ENCODE measurements at places on chromosomes 7 and 10.

DNA sequence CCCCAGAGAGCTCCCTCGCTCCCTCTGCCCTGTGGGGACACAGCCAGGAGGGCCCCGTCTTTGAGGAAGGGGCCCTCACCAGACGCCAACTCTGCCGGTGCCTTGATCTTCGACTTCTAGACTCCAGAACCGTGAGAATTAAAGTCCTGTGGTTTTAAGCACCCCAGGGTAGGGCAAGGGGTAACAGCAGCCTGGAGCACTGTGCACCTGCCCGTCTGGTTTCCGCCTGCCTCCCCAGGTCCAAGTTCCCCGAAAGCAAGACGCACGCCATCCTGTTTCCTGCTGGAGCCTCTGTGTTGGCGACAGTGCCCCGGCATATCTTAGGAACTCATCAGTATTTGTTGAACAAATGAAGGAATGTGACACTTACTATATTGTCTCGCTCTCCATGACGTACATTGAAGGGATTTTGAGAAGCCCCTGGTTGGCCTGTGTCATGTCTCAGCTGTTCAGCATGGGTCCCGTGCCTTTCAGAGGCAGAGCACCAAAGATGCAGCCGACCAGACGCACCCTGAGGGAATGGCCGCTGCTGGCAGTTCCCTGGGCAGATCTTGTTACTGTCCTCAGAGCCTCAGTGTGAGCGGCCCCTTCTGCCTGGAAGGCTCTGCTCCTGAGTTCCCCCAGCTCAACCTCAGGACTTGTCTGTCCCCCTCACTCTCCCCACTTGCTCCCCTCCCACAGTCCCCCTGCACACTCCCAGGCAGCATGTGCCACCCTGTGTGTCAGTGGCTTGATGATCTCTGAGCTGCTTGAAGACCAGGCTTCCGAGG is 226.2 kb downstream of the TCERG1L start:
- no peak for DNase-seq

DNA sequence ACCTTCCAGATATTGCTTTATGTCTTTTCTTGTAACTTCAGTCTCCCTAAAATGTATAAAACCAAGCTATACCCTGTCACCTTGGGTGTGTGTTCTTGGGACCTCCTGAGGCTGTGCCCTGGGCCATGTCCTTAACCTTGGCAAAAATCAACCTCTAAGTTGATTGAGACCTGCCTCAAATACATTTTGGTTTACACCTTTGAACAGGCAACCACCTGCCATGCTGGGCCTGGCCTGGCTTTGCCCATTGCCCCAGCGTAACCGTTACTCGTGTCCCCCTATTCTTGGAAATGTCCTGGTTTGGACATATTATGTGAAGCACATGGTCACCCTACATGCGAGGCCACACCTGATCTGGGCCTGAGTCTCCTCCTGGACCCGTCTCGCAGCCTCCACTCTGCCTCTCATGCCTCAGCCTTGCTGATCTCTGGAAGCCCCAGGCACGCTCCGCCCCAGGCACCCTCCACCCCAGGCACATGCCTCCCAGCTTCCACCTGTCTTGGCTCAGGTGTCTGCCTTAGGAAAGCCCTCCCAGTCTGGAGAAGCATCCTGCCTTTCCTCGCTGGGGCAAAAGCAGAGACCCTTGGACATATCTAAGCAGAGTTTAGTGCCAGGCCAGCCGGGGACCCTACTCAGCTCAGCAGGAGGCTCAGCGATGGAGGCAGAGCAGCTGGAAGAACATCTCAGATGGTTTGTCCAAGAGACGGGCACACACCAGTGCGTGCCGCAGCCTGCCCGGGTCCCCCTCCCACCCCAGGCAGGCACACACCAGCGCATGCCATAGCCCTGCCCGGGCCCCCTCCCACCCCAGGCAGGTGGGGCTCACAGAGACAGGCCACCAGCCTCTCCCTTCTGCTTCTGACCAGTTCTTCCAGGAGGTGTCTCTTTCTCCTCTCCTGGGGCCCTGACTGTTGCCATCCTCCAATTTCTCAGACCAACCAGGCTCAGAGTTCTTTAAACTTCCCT is 4.0 kb upstream of the VIPR2 start:
- DNase-seq: peak; percentile 34

DNA sequence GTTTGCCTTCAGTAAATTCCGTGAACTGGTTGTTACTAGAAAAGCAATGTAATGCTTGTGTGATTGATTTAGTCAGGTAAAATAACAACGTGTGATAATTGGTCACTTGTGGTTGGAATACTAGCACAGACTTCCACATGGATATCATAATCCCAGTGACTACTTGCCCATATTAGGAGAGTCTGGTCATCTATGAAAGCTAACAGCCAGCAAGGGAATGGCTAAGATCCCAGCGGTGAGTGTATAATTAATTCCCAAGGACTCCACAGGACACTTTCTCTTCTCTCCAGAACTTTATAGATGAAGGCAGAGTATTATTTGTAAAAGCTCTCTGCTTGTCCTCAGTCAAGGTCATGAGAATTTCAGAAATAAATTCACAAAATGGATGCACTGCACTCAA is 662.6 kb upstream of the TEX47 start:
- DNase-seq: no peak

DNA sequence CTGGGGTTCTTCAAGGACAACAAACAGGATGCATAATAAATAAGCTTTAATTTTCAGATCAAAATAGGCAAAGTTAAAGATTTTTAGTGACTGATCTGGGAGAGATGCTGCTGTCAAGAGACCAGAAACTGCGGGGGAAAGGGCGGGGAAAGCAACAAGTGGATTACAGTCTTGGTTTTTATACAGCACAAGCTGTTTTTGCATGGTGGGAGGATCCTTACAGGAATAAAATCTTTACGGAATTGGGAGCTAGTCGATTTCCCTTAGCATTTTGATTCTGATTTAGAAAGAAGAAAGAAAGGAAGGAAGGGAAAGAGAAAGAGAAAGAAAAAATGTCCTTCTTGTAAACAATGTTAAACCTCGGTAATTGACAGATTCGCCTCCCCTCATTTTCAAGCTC is 242.3 kb upstream of the SP8 start:
- no peak for DNase-seq

DNA sequence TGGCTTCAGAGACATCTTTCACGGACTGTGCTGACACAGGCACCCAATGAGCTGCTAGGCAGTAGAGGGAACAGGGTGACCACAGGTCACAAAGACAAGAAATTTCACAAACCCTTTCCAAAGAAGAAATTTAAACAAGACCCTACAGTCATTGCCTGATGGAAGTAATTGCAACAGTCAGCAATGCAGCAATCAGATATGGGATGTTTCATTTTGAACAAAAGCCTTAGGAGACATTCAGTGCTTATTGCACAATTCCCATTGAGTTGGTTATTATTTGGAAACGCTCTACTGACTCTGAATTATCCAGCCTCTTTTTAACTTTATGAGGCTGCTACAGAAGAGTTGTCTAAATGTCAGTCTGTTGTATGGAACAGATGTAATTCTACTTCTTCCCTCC is 85.5 kb downstream of the ETV1 start:
- DNase-seq: no peak

DNA sequence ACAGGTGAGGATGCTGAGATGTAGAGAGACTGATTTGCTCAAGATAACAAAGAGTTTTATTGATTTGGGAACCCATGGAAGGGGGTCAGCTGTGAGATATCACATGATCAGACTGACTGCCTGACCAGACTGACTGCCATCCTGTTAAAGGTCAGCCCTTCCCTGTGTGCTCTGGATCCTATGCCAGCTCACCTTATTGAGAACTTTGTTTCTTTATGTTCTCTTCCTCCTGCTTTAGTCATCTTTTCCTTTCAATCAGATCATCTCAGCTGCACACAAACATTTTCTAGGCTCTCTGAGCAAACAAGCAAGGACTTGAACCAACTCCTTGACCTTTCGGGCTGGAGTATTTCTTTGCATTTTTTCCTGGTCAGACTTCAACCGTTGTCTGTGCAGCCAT is 50.0 kb upstream of the MTPN start:
- no peak for DNase-seq

DNA sequence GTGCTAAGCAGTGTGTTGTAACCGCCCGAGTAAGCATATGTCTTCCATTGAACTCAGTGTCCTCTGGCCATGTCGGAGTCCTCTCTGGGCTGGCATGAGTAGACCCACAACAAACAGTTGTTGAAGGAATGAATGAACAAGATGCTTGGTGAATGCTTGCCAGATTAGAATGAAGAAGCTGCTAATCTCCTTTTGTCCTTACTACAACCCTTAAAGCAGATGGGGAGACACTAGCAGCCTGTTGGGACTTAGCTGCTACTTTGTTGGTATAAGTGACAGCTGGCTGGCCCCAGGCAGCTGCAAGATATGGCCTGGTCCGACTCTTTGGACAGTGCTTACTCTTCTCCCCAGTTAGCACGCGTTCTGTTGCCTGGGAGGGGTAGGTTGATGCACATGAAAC is 370.1 kb downstream of the RPS24 start:
- DNase-seq: no peak

DNA sequence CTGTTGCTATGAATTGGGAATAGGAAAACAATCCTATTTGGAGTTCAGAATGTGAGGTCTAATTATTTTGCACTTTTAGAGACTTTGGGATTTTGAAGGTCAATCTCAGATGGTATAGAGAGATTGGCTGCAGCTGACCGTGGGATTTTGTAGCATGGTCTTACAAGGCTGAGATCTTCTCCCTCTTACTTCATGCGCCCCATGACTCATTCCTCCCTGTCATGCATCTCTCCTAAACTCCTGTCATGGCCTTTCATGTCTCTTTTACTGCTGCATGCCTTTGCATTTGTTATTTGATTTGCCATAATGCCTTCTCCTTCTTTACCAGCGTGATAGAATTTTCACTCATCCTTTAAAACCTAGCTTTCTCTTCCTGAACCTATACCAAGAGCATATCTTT is 133.1 kb downstream of the BBS9 start:
- DNase-seq: no peak

DNA sequence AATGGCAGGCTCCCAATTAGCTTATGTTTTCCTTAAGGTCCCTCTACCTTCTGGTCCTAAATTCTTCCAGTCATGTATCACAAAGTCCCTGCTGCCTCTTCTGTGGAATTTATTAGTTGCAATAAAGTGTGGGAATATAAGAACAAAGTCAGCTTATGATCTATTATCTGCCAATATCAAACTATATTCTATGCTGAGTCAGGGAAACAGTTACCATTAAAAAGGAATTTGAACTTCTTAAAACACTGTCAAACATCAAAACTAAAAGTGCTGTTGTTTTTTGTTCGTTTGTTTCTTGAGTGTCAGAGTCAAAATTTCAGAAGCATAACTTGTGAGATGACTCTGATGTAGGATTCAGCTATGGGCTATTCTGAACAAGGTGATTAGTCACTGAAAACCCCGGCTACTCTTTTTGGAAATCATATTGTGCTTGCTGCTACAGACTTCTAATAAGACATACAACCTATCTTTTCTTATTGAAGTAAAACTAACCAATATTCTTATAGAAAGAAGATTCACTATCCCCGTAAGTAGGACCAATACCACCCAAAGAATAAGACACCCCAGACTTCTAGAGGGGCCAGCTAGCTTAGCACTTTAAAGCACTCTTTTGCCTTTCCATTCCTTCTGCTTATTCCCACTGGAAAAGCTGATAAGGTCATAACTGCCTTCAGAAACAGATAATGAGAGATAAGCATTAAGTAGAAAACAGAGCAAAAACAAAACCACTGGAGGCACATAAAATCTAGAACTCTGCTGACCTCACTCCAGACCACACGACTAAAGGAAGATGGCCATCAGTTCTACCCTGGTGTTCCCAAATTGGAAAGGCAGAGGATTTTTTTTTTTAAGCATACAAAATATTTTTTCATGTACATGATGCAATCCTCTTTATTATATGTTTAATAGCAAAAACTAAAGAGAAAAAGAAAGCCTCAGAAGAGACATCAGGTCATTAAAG is 370.6 kb downstream of the PARD3 start:
- no peak for DNase-seq

DNA sequence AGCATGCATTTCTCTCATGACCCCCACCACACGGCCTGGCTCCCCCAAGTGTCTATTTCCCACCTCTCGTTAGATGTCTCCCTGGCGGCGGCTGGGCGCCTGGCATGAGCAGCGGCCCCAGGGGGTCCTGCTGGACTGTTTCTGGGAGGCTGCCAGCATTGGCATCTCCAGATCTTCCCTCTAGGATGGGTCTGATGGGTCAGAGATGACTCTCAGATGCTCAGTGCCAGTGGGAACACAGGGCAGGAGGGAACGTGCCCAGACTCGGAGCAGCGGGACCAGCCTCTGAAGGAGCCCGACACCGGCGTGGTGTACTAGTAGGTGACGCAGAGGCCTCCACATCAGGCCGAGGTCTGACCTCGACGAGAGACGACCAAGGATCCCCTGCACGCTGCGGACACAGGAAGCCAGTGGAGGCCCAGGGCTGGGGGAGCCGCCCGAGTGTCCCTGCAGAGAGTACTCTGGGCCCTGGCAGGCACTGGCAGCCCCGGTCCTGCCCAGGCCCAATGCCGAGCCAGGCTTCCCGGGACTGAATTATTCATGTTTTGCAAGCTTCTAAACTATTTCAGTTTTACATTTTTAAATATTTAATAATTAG is 238.8 kb downstream of the ELFN1 start:
- no peak for DNase-seq

- no peak for DNase-seq
These were observed 7.6 kb upstream of the HOXA13 start for GRCh38 chr7:27207348-27207985.
